Keratinocyte (primary cell): ENCODE measurements at places on chromosomes 5 and 9. TPM values are rescaled to one million over a fixed set of nuclear protein-coding genes. Genes with fewer than 3 reads are reported as not detected.

TMEM215 gene
- polyA plus RNA-seq = not detected in 3 replicates

OBP2A gene
- not detected in 3 replicates for polyA plus RNA-seq

DNA sequence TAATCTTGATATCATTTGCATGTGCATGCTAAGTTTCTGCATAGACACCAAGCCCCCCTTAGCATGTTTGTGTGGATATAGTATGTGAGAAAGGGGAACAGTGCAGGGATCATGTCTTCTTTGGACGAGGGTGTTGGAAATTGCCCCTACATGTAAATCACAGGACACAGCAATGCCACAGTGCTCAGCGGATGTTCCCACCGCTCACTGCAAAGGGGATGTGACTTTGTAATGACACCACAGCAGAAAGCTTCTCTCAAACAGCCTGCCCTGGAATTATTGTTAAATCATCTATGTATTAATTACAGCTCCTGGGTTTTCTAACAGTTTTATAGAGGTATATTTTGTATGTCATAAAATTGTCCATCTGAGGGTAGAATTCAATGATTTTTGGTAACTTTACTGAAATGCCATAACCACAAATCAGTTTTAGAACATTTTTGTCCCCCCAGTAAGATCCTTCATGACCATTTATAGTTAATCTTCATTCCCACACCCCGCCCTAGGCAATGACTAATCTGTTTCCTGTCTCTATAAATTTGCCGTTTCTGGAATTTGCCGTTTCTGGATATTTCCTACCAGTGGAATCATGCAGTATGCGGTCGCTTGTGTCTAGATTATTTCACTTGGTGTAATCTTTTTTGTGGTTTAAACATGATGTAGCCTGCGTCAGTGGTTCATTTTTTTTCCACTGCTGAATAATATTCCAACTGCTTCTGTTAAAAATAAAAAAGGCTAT, 648.5 kb upstream of the WWC1 start:
- H3K27ac ChIP-seq = peak overlapping the region; percentile 98
- peaks cover 46% of the 10 kb centered on the region for H3K4me1 ChIP-seq
- DNase-seq = peak; percentile 66
- no peaks in the 10 kb centered on the region for H3K36me3 ChIP-seq
- H3K4me3 ChIP-seq = no peak overlapping the region
- H3K27me3 ChIP-seq = no peaks in the 10 kb centered on the region

- DNase-seq = no peak
- no peaks in the 10 kb centered on the region for H3K36me3 ChIP-seq
- H3K27ac ChIP-seq = no peak overlapping the region
- no peaks in the 10 kb centered on the region for H3K27me3 ChIP-seq
- H3K4me1 ChIP-seq = no peaks in the 10 kb centered on the region
- no peak overlapping the region for H3K4me3 ChIP-seq
Observed at GRCh38 chr5:11797132-11797531, 107.1 kb downstream of the CTNND2 start.

ANKRD55 gene
- not detected in 3 replicates for polyA plus RNA-seq

ELOVL7 gene
- 7.5 to 12.6 TPM (median 12.0 TPM) in 3 replicates for polyA plus RNA-seq

NR5A1 gene
- not detected in 3 replicates for polyA plus RNA-seq

PCDHB7 gene
- polyA plus RNA-seq = not detected in 3 replicates

- H3K4me1 ChIP-seq = no peaks in the 10 kb centered on the region
- DNase-seq = no peak
Observed at GRCh38 chr5:15938961-15939360, 240.6 kb downstream of the MARCHF11 start.

GRCh38 chr9:89742660-89743059, 137.8 kb downstream of the GADD45G start:
- no peaks in the 10 kb centered on the region for H3K27me3 ChIP-seq
- peaks cover 4% of the 10 kb centered on the region for H3K4me1 ChIP-seq
- DNase-seq = no peak

- DNase-seq = no peak
- no peaks in the 10 kb centered on the region for H3K36me3 ChIP-seq
- H3K27ac ChIP-seq = no peak overlapping the region
Observed at GRCh38 chr5:60382716-60383115, 317.2 kb downstream of the DEPDC1B start.
